Immature natural killer cell (primary cell): ENCODE measurements at places on chromosomes 6 and 20. TPM values are rescaled to one million over a fixed set of nuclear protein-coding genes. Genes with fewer than 3 reads are reported as not detected.

DNA sequence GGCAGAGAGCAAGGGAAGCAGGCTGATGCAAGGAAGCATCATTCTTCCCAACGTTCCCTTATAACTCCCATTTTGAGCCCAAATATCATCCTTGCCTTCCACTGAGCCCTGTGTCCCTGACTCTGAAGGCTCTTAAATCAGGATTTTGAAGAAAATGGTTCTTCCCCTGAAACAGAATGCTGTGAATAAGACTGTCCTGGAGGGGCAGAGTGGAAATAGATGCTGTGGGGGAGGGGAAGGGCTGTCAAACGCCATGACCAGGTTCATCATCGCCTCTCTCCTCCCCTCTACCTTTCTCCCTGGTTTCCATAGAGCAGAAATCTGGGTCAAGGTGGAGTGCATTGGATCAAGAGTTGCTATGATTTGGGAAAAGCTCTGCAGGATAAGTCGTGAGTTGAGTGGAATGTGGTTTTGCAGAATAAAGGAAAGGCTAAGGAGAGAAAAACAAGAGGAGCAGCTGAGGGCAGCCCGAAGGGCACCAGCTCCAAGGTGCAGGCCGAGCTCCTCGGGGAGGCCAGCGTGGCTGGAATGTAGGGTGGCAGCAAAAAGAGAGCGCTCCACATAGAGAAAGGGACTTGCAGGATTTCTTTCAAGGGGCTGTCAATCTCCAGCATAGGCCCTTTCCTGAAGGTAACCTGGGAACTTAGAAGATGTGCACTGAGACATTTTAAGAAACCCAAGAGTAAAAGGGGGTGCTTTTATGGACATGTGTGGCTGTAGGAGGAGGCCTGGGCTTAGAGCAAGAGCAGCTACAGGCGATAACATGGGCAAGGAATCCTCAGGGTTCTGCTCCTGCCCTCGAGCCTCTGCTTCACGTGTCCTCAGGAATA, 120.8 kb upstream of the CDYL start:
- DNase-seq = no peak
- H3K27me3 ChIP-seq = peaks cover 6% of the 10 kb centered on the region
- H3K36me3 ChIP-seq = no peaks in the 10 kb centered on the region
- peaks cover 2% of the 10 kb centered on the region for H3K4me1 ChIP-seq
- no peak overlapping the region for H3K4me3 ChIP-seq

The SLC35D3 gene
- 0.10 TPM for polyA plus RNA-seq

The LTB gene
- polyA plus RNA-seq = 137 TPM

The C20orf141 gene
- not detected for polyA plus RNA-seq

The GABRR1 gene
- polyA plus RNA-seq = not detected

DNA sequence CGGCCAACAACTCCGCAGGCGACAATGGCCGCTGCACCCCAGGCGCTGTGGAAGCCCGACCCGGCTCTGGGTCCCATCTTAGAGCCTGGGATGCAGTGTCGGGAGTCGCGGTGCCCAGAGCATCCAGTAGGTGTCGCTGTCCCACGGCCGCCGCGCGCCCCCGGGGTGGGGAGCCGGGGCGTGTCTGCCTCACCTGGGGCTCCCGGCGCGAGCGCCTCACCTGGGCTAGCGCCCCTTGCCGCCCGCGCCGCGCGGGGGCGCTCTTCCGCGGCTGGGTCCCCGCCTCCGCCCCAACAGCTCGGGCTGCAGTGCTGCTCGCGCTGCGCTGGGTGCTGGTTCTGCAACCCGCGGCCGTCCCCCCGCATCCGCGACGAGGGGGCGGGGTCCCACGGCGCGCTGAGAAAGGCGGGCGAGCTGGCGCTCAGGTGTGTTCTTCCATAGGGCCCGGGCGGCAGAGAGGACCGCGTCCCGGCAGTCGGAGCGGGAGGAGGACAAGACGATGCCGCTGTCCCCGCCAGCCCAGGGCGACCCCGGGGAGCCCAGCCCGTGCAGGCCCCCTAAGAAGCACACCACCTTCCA, at the start of gene CRYBG1:
TSS of gene CRYBG1 (plus strand) at position 308 of the 579 bp plus-strand sequence. CDS start at position 500, 192 bp downstream.
- H3K4me3 ChIP-seq = peak within 1 kb of the TSS; percentile 84
- H3K4me1 ChIP-seq = peaks cover 11% of the 10 kb centered on the region
- H3K36me3 ChIP-seq = no peaks in the 10 kb centered on the region
- peaks cover 16% of the 10 kb centered on the region for H3K27me3 ChIP-seq

DNA sequence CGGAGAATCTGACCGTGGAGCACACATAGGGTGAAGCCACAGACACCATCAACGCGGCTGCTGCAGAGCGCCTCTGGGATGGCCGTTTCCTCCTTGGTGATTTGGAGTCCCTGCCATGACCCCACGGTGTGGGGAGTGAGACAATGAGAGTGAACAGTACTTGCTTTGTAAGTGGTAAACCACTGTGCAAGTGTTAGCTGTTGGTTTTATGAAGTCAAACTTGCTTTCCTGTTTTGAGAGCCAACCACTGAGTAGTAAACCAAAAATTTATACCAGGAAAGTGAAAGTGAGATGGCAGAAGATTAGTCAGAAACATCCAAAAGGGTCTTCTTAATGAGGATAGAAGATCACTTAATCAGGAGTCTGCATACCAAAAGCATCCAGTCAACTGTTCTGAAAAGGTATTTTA, 160.7 kb downstream of the FOXC1 start:
- peaks cover 32% of the 10 kb centered on the region for H3K4me1 ChIP-seq
- DNase-seq = peak; percentile 82
- H3K4me3 ChIP-seq = peak overlapping the region; percentile 80
- H3K27me3 ChIP-seq = peaks cover 52% of the 10 kb centered on the region
- peak overlapping the region; percentile 58 for H3K27ac ChIP-seq

GRCh38 chr6:85810558-85810957, 167.9 kb upstream of the SYNCRIP start:
- H3K27ac ChIP-seq = no peak overlapping the region
- no peak overlapping the region for H3K4me3 ChIP-seq

GRCh38 chr6:70847106-70848084, 109.5 kb downstream of the B3GAT2 start:
- peaks cover 3% of the 10 kb centered on the region for H3K4me1 ChIP-seq
- H3K27ac ChIP-seq = no peak overlapping the region
- no peaks in the 10 kb centered on the region for H3K27me3 ChIP-seq

The PCSK2 gene
- polyA plus RNA-seq = not detected

DNA sequence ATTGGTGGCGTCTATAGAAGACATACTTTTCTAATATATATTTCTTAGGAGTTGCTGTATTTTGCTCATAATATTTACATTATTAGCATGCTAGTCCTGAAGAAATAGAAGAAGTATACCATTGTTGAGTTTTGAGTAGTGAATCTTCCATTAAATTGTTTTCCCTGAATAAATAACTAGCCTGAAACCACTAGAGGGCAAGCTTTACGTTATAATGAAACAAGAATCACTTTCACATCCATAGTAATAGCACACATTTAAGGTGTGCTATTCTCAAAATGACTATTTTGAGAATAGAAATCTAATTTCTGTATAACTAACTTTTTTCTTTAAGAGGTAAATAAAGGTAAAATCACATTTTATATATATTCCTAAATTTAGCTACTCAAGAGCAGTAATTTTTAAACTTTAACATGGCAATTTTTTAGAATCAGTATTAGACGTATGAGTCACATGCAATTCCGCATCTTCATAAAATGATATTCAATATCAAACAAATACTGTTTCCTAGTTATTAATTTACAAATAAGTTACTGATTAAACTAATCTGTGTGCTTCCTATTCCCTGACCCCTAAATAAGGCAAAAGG, 213.2 kb upstream of the MANEA start:
- DNase-seq = no peak
- H3K4me1 ChIP-seq = no peaks in the 10 kb centered on the region
- no peaks in the 10 kb centered on the region for H3K36me3 ChIP-seq
- no peak overlapping the region for H3K27ac ChIP-seq

DNA sequence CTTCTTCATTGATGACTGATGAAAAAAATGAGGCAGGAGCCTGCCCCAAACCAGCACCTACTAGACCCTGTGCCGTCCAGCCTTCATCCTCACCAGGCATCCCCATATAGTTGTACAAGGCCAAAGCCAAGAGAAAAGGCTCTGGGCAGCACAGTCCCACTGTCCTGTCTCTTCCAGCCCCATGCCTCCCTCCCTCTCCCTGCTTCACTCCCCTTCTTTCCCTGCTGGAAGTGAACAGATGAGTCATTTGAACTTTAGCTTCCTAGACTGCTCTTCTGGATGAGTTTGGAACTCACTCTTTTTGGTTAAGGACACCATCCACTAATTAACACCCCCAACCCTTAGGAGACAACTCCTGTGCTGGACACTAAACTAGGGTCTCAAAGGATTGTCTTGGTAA, 235.2 kb downstream of the LRFN2 start:
- no peaks in the 10 kb centered on the region for H3K36me3 ChIP-seq
- DNase-seq = no peak
- H3K4me3 ChIP-seq = no peak overlapping the region
- H3K4me1 ChIP-seq = peaks cover 6% of the 10 kb centered on the region
- no peaks in the 10 kb centered on the region for H3K27me3 ChIP-seq

DNA sequence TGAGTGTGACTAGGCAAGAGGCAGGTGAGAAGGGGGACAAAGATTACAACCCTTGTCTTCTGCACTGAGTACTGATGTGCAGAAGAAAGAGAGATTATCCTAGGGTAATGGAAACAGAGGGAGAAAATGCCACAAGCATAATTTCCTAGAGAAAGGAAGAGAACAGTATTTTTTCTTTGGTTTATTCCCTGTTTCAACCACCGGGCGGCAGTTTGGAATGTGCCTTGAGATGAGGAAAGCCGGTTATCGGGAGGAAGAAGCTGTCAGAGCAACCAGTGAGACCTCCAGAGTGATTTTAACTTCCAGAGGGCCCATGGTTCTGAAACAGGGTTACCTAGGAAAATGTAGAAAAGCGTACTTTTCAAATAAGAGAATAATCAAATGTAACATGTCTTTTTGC, 121.4 kb downstream of the REV3L start:
- no peaks in the 10 kb centered on the region for H3K27me3 ChIP-seq
- DNase-seq = no peak
- H3K36me3 ChIP-seq = peaks cover 3% of the 10 kb centered on the region
- H3K4me3 ChIP-seq = no peak overlapping the region

DNA sequence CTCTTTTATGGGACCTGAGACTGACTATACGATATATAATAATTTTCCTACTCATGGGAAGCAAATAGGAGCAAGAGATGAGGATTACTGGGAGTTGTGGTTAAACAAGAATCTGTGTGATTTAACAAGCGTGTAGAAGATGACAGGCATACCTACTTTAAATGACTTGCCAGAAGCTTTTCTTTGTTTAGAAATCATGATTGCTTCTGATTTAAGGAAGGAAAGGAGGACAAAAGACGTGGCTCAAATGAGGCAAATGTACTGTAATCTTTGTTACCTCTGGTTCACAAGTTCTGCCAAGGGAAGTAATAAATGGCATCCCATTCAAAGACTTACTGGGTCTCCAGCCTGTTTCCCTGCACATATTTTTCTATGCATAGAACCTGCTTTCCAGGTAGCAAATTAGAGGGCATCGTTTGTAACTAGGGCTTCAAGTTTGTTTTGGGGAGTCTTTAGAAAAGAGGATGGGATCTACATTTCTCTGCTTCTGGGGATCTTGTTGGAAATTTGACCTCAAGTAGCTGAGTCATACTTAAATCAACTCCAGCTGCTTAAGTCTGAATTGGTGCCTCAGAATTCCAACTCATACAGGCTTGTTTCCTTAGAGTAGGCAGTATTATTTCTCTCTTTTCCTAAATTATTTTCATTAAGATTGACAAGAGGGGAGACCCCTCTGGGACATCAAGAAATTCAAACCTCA, 2.9 kb upstream of the TRMT11 start:
- H3K4me3 ChIP-seq = no peak overlapping the region
- no peaks in the 10 kb centered on the region for H3K27me3 ChIP-seq
- DNase-seq = no peak

The PXMP4 gene
- polyA plus RNA-seq = 16.6 TPM

GRCh38 chr20:62808211-62808865, 3.7 kb downstream of the OGFR start:
- peaks cover 15% of the 10 kb centered on the region for H3K36me3 ChIP-seq
- H3K4me1 ChIP-seq = peaks cover 26% of the 10 kb centered on the region
- H3K27me3 ChIP-seq = peaks cover 8% of the 10 kb centered on the region
- DNase-seq = peak; percentile 77

DNA sequence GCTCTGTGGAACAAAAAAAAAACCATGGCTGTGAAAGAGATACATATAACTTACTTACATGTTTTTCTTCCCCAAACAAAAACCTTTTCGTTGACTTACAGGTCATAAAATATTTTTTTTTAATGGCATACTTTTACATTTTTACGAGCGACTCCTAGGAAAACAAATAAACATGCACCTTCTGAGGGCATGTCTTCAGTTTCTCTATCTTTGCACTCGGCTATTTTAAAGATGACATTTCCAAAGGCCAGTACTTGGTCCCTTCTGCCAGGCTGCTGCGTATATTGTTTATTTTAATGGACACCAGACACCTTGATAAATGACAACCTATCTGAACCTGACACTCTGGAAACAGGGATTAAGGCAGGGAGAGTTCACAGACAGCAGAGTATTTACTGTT, 49.4 kb downstream of the PIGU start:
- H3K27me3 ChIP-seq = peaks cover 3% of the 10 kb centered on the region
- no peak for DNase-seq
- no peak overlapping the region for H3K4me3 ChIP-seq
- peaks cover 7% of the 10 kb centered on the region for H3K36me3 ChIP-seq
- no peak overlapping the region for H3K27ac ChIP-seq

DNA sequence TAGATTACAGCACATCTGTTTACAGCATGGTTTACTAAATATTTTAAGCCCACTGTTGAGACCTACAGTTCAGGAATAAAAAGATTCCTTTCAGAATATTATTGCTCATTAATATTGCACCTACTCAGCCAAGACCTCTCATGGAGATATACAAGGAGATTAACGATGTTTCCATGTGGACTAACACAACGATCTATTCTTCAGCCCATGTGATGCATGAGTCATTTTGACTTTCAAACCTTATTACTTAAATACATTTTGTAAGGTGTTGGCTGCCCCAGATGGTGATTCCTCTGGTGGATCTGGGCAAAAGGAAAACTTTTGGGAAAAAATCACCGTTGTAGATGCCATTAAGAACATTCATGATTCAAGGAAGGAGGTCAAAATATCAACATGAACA, 48.0 kb upstream of the SDHAF4 start:
- DNase-seq = no peak
- no peak overlapping the region for H3K4me3 ChIP-seq
- no peaks in the 10 kb centered on the region for H3K4me1 ChIP-seq
- no peak overlapping the region for H3K27ac ChIP-seq
- no peaks in the 10 kb centered on the region for H3K36me3 ChIP-seq
- no peaks in the 10 kb centered on the region for H3K27me3 ChIP-seq

The PTCHD4 gene
- polyA plus RNA-seq = not detected

The COL11A2 gene
- polyA plus RNA-seq = 0.67 TPM

GRCh38 chr6:30626484-30627366, at the start of gene ATAT1:
ATAT1 (plus strand) TSS chr6:30626874.
- H3K36me3 ChIP-seq = peaks cover 9% of the 10 kb centered on the region
- peaks cover 23% of the 10 kb centered on the region for H3K4me1 ChIP-seq
- H3K27ac ChIP-seq = peak within 1 kb of the TSS; percentile 95
- H3K4me3 ChIP-seq = peak within 1 kb of the TSS; percentile 89
- peak; percentile 87 for DNase-seq

DNA sequence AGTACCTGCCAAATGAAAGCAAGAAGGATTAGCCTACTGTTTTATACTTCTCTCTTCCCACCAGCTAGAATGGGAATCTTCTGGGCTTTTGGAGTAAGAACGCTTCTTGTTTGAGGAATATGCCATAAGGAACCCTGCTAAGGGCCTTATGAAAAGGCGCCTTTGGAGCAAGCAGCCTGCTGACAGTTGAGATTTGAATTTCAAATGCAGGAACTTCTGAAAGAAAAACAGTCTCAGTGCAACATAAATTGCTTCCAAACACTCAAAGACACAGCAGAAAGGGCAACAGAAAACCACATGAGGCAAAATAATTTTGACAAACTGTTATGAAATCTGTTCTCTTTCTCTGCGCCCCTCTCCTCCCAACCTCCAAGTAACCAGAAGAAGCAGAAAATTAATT, 149.4 kb upstream of the B3GAT2 start:
- no peak overlapping the region for H3K4me3 ChIP-seq
- no peaks in the 10 kb centered on the region for H3K4me1 ChIP-seq
- peaks cover 8% of the 10 kb centered on the region for H3K27me3 ChIP-seq
- no peak for DNase-seq
